Renal cortex interstitium (tissue), 15 donors: ENCODE measurements at places on chromosomes 6 and 20.

- no peak for DNase-seq
Measured at GRCh38 chr6:82025271-82025670, 222.3 kb downstream of the IBTK start.

GRCh38 chr6:12593771-12594529 lies 122.6 kb upstream of the PHACTR1 start:
- no peak for DNase-seq

DNA sequence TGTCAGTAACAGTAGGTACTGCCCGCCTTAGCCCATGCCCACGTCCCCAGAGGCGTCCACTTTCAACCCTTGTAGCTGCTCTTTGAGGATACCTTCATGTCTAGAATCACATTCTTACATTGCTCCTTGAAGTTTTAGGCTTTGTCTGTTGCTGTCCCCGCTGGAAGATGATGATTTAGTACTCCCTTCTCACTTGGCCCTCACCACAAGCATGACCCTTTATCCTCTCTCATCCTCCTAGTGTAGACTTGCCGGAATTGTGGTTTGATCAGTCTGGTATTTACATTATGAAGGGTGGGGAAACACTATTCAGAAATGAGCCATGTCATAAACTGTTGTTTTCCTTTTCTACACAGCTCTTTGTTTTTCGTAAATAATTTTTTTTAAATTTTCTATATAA lies 87.4 kb downstream of the ARID1B start:
- DNase-seq: no peak

DNA sequence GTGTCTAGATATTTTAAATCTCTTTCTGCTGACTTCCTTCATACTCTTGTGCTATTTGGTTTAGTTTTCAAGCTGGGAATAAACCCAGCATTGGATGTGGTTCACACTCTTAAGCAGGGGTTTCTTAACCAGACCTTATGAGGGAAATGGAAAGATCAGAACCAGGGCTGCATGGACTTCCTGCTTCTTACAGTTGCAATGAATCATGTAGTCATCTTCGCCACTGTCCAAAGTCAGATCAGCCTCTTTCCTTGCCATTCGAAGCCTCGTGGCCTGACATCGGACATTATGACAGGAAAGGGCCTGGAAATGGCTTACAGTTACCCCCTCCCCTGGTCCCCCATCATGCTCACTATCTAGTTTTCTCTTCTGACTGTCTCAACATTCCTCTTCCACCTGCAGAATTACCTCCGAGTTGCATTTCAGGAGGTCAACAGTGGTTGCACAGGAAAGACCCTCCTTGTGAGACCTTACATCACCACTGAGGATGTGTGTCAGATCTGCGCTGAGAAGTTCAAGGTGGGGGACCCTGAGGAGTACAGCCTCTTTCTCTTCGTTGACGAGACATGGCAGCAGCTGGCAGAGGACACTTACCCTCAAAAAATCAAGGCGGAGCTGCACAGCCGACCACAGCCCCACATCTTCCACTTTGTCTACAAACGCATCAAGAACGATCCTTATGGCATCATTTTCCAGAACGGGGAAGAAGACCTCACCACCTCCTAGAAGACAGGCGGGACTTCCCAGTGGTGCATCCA lies 16.8 kb upstream of the NAA20 start:
- DNase-seq: no peak

- no peak for DNase-seq
Measured at GRCh38 chr6:127775371-127775770, 125.5 kb downstream of the THEMIS start.

GRCh38 chr6:67952948-67953347 lies 682.1 kb upstream of the ADGRB3 start:
- no peak for DNase-seq

DNA sequence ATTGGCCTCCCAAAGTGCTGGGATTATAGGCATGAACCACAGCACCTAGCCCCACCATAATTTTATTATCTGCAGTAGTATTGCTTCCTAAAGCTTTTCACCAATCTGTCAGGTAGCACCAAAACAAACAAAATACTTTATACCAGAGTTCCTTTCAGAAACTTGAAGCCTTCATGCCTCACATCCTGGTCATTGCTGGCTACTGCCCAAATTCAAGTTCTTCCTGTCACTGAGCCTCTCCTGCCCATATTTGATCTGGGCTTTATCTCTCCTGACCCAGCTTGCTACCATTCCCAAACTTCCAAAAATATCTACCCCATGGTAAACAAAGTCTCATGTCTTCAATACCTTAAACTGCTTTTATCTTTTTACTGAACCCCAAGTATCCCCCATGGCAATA lies 34.9 kb upstream of the DST start:
- no peak for DNase-seq

DNA sequence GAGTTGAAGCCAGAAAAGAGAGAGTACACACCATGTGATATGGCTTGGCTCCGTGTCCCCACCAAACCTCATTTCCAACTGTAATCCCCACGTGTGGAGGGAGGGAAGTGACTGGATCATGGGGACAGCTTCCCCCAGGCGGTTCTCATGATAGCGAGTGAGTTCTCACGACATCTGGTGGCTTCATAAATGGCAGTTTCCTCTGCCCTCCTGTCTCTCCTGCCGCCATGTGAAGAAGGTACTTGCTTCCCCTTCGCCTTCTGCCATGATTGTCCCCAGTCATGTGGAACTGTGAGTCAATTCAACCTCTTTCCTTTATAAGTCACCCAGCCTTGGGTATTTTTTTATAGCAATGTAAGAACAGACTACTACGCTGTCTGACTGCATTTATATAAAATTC lies 40.3 kb downstream of the TAF4 start:
- DNase-seq: no peak

DNA sequence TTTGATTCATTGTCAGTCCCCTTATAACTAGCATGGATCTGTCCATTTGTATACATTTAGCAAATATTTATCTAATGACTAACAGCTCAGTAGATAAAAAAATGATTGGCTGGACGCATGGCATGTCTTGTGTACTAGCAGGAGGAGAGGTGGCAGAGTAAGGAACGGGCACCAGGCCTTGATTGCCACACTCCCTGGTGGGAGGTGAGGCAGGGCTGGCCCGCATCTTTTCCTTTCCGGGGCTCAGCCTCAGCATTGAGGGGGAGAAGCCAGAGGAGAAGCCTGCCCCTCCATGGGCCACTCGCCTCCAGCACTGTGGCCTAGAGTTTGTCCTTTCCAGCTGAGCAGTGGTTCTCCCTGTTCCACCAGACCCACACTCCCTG lies 84.9 kb upstream of the TMEM181 start:
- DNase-seq: no peak

GRCh38 chr6:112744827-112745226 lies 397.7 kb downstream of the RFPL4B start:
- no peak for DNase-seq

- no peak for DNase-seq
Measured at GRCh38 chr6:128361378-128361777, 159.0 kb downstream of the PTPRK start.

DNA sequence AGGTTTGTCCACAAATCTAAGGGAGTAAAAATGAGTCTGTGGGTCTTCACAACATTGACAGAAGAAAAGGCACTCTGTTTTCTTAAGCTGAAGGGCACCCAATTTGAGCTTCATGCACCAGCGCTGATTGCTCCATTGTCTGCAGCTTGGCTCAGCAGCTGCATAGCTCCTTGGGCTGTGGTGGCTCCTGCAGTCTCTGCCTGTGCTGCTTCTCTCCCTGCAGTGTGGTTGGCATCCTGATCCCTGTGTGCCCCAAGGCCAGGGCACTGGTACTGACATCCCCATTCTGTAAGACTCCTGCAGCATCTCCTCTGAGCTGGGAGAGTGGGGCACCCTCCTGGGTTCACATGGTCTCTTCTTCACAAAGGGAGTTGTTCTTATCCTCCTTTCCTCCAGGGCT lies 83.2 kb upstream of the B3GAT2 start:
- no peak for DNase-seq

DNA sequence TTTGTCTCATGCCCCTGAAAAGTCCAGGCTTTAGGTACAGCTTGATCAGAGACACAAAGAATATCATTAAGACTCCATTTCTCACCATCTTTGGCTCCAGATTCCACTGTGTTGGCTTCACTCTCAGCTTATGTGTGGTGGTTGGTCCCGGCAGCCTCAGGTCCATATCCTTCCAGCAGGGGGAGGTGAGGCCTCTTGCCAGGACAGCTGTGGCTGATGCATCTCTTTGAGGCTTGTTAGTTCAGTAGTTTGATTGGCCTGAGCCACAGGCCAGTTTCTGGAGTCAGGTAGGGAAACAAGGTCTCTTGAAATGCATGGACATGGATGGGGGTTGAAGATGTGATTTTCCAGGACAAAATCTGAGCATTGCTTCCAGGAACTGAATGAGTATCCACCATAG lies 62.4 kb downstream of the JAG1 start:
- DNase-seq: no peak

DNA sequence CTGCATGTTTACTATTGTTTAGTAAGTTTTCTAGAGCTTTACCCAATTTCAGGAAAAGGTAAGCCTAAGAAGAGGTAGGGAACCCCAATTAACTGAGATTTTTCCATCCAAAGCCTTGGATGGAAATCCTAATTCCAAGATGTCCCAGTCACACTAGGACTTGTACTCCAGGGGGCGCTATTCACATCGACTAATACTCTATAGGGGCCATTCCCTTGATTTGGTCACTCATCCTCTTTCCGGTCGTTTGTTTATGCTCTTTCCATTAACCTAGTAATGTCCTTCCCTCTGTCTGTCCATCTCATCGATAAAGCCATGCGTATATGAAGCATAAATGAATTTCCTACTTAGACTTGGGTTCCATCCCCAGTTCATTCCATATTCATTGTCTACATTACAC lies 80.8 kb upstream of the FUCA2 start:
- DNase-seq: no peak
